ENCODE measurements at places on chromosomes 2 and 18. TPM values are rescaled to one million over a fixed set of nuclear protein-coding genes. Genes with fewer than 3 reads are reported as not detected.

DNA sequence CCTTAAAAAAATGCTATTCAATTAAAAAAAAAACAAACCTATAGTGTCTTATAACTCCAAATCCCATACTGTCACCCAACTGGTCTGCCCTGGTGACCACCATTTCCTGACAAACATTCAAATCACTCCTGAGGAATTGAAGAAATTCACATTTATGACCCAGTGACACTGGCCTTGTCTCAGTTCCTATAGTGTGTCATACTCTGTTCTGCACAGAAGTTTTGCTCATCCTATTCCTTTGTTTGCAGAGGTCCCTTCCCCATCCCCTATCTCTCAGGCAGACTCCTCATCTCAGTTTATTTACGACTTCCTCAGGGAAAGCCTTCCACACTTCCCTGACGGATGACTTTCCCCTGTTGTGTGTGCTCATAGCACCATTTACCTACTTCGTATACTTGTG is 14.7 kb downstream of the ZC3H6 start:
- DNase-seq: no peak

GRCh38 chr2:103287746-103288145 is 525.9 kb downstream of the TMEM182 start:
- DNase-seq: no peak

DNA sequence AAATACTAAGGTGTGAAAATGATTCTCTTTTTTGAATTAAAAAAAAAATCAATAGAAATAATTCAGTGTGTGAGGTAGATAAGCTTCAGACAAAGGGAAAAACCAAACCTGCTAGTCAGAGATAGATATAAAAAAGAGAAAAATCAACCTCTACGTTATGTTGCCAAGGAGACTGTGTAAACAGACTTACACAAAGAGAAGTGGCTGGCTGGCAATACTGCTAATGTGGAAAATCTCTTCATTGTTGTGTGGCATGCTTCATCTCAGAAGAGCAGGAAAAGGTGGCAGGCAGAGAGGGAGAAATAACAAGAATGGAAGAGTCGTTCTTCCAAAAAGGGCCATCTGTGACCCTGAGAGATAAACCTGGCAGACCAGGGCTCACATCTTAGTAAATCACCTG is 200.8 kb downstream of the SLC8A1 start:
- DNase-seq: no peak

Gene MARCHF4
- polyA plus RNA-seq: 7.0 TPM

Gene DES
- 0.75 TPM for polyA plus RNA-seq

Gene IL36RN
- not detected for polyA plus RNA-seq

GRCh38 chr2:66851449-66851872 is 416.5 kb downstream of the MEIS1 start:
- peak; percentile 93 for DNase-seq

Gene ELOA2
- not detected for polyA plus RNA-seq

DNA sequence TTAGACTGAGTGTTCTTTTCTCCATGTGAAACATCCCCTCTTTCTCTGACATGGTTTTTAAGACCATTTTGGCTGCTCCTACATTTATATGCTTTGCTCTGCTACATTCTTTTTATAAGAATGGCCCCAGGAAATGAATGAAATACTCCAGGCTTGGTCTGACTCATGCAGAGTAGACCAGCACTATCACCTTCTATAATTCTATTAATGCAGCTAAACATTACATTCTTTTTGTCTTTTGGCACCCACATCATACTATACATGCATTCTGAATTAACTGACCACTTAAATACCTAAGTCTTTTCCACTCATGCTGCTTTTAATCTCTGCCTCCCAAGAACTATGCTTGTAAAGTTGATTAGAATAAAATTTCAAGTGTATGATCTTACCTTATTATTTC is 94.1 kb downstream of the AAK1 start:
- peak; percentile 68 for DNase-seq

DNA sequence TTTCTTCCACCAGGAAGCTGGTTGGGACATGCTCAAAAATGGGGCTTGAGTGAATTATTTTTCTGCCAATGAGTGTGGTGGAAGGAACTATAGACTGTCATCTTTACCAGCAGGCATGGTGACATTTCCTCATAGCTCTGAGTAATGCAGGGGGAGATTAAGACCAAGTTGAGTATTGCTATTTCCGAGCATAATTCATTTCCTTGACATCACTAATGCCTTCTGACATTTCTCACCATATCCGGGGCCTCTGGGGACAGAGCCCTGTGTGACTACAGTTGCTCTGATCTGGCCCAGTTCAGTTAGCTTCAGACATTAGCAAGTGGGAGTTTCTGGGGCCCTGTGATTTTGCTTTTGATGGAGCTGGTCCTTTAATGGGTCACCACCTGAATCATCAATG is 410.4 kb downstream of the MEIS1 start:
- DNase-seq: peak; percentile 49

- no peak for DNase-seq
Observed at GRCh38 chr2:10495311-10495987, 47.3 kb upstream of the ODC1 start.

Gene KCNS3
- polyA plus RNA-seq: 2.5 TPM

Gene CDH20
- polyA plus RNA-seq: not detected

DNA sequence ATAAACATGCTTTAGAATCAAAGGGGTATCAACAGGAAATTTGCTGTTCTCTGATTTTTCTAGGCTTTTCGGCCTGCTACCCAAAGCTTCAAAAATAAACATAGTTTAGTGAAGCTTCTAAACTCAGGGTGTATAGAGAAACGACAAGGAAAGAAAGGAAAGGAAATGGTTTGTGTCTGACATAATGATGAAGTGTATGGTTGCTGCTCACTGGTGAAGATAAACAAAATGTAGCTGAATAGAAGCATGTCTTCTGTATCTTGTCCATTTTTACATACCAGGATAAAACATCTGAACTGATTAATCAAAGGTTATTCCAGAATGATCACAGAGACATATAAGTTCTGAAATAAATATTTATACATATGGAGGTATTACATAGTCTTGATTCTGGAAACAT is 1324.6 kb upstream of the NRXN1 start:
- DNase-seq: no peak

DNA sequence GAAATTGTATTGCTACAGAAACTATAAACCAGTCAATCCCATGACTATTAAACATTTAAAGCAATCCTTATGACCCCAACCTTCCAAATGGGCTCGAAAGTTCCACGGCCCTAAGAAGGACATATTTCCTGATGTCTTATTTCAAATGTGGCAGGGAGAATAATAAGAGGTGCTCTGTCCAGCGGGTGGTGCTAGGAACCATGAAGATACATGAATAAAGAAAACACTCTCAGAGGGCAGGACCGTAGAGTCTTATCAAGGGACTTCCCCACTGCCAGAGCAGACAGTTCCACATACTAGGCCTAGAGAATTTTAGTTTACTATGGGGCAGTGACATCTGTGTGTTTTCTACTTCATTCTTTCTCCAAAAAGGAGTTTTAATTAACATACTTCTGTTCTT is 187.1 kb upstream of the PIK3C3 start:
- DNase-seq: peak; percentile 51

DNA sequence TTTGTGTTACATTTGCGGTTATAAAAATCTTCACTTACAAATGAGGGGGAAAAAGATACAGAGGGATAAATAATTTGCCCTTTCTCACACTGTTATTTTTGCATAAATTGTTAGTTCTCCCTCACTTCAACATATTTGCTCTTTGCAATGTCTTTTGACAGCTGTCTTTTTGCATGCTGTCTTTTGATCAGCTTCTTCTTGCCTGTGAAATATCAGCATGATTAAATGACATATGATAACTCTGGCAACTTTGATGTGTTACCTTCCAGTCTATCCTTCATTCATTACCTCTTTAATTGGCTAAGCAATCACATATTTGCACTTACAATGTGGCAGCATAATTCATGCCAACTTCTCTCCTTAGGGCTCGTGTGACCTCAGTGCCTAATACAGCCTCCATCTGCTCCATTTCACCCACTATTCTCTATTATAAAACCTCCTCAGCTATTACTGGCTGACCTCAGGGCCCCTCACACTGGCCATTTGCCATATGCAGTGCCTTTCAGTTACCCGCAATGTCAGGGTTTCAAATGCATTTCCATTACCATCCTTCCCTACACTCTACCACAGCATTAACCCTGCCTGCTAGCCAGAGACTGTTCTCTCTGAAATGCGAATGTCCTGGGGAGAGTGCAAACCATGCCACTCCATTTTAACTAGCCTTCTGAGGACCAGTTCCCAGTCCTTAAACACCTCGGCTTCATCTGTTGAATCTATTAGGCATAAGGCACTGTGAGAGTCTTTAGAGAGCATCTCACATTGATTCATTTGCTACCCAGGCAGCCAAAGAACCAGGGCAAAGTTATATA is 1056.6 kb upstream of the CHAC2 start:
- no peak for DNase-seq

DNA sequence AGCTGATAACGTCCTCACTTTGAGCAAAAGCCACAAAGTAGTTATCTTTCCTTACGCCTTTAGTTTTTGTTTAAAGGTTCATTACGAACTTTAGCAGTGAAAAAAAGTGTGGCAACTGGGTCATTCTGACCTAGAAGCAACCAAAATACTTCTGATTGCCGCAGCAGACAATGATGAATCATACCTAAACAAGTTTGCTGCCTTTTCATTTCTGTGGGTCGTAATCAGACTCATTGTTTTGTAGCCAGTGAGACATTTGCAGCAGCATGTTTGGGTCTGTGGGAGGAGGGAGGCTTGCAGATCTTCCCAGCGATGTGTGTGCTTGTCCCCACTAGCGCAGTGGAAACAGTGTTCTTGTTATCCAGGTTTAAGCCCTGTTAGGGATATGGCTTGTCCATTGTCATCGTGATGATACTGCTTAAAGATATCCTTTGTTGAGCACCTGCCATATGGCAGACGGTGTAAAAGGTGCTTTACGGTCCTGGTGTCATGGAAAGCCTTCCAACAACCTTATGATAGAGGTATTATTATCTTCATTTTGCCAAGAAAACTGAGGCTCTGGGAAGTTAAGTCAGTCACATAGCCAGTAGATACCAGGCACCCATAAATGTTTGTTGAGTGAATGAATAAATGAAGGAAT is 1.3 kb upstream of the GREB1 start:
- peak; percentile 13 for DNase-seq

DNA sequence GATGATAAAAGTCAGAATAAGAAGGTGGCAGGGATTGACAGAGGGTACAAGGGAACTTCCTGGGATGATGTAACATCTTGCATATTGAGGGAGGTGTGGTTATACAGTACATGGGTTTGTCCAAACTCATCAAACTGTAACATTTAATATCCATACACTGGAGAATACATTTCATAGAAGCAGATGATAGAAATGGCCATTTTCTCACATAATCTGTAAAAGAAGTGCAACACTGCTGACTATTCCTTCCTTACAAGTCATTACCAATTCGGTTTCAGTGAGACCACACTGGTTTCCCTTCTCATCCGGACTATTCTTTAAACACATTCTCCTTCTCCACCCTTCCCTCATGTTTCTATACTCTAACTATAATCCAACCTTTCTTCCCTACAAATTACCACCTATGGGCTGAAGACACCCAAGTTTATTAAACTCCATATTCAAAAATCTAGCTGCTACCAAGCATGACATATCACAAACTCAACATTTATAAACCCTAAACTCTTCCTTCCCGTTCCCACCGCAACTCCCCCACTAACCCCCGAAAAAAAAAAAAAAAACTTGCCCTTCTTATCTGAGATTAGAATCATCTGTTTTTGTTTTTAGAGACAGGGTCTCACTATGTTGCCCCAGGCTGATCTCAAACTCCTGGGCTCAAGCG is 1.6 kb downstream of the COX7A2L start:
- DNase-seq: peak; percentile 46

- DNase-seq: no peak
Observed at GRCh38 chr2:106624787-106625380, 137.7 kb downstream of the CD8B2 start.

DNA sequence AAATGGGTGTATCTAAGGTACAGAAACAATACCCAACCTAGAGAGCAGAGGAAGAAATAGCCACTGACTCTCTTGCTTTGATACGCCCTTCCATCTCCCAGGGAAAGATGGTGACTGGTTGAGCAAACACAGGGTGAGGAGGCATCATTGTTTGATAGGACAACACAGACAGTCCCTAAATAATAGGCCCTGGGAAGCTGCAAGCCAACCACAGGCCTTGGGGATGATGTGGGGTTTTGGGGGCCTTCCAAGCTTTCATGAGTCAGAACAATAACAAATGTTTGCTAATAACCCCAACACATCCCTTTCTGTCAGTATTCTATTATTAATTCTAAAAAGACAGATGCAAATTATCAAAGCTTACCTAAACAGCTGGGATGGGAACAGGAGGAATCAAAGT is 9.8 kb downstream of the LGALSL start:
- peak; percentile 86 for DNase-seq

Gene CSRNP3
- 1.2 TPM for polyA plus RNA-seq

Gene ATP6V1B1
- 0.60 TPM for polyA plus RNA-seq

GRCh38 chr2:161170958-161171932 is 11.0 kb downstream of the TANK start:
- DNase-seq: peak; percentile 50

- no peak for DNase-seq
Observed at GRCh38 chr2:23776021-23776420, 150.9 kb downstream of the ATAD2B start.

GRCh38 chr2:106944215-106944614 is 58.2 kb upstream of the ST6GAL2 start:
- peak; percentile 62 for DNase-seq

- no peak for DNase-seq
Observed at GRCh38 chr2:133292259-133292658, 276.0 kb downstream of the NCKAP5 start.

- DNase-seq: no peak
Observed at GRCh38 chr2:30287857-30288513, 56.7 kb downstream of the LBH start.

Gene DLX2
- 6.0 TPM for polyA plus RNA-seq

Gene GNLY
- polyA plus RNA-seq: not detected
